Pancreas (tissue), 10 donors: ENCODE measurements at places on chromosomes 7 and 10. TPM values are rescaled to one million over a fixed set of nuclear protein-coding genes. Genes with fewer than 3 reads are reported as not detected.

The CDC123 gene
- 23.7 TPM for polyA plus RNA-seq

The TMEM130 gene
- 0.95 TPM for polyA plus RNA-seq

DNA sequence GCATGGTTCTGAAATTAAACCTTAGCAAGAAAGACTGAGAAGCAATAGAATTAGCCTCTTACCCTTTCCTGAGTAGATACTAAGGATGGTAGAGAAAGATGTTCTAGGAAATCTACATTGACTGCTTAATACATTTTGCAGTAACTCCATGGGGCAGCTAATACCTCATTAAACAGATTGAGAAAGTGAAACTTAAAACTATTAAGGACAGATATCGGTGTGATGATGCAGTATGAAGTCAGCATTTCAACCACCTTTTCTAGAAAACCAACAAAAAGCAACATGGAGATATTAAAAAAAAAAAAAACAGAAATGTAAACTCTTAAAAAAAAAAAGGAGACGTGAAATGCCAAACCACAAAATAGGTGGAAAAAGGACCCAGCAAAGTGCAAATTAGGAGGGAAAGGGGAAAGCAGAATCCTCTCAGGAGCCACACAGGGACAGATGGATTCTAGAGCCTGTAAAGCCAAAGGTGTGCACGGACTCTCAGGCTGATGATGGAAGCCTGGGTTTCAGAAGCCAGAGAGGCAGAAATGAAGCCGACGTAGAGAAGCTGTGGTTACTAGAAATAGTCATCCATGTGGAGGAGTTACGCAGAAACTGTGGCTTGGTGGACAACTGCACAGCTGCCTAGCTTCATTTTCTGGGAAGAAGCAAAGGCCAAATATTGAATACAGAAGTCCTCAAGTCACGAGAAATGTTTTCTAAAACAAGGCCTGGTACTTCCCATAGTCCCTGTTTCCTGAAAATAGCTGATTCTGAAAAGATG lies 38.1 kb upstream of the GPR141 start:
- H3K4me1 ChIP-seq: no peaks in the 10 kb centered on the region
- no peak overlapping the region for H3K27ac ChIP-seq
- no peak overlapping the region for H3K4me3 ChIP-seq
- no peaks in the 10 kb centered on the region for H3K27me3 ChIP-seq
- H3K36me3 ChIP-seq: no peaks in the 10 kb centered on the region

- H3K4me3 ChIP-seq: no peak overlapping the region
- H3K4me1 ChIP-seq: no peaks in the 10 kb centered on the region
- H3K36me3 ChIP-seq: no peaks in the 10 kb centered on the region
- no peaks in the 10 kb centered on the region for H3K27me3 ChIP-seq
- no peak overlapping the region for H3K27ac ChIP-seq
- DNase-seq: no peak
These were observed 58.9 kb downstream of the SH2D4B start for GRCh38 chr10:80596391-80597257.

- H3K4me3 ChIP-seq: no peak overlapping the region
- H3K4me1 ChIP-seq: no peaks in the 10 kb centered on the region
- peak; percentile 56 for DNase-seq
These were observed 11.1 kb upstream of the INA start for GRCh38 chr10:103265717-103266329.

DNA sequence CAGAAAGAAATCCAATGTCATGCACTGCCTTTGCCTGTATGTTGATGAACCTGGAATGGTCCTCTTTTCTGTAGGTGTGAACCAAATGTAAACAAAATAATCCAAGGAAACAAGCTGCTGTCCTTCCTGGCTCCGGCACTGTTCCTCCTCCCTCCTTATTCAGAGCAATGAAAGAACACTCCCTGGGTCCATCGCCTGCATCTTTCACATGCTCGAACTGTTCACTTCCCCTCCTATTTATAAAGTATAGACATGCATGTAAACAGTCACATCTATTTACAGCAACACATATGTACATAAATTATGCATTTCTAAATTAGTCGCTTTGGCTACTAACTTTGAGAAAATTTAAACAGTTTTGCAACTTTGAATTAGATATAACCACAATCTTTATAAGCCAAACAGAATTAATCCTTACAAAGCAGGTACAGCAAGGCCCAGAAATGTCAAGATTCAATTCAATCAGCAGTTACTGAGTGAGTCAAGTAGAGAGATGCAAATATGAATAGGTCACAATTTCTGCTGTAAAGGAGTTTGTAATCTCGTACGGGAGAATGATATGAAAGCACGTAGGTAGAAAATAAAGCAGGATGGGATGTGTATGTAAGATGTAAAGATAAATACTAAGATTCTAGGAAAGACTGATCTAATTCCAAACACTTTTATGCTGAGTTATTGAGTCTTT lies 162.6 kb downstream of the PIP4K2A start:
- no peaks in the 10 kb centered on the region for H3K27me3 ChIP-seq
- H3K36me3 ChIP-seq: no peaks in the 10 kb centered on the region
- DNase-seq: no peak
- no peaks in the 10 kb centered on the region for H3K4me1 ChIP-seq
- H3K27ac ChIP-seq: no peak overlapping the region

DNA sequence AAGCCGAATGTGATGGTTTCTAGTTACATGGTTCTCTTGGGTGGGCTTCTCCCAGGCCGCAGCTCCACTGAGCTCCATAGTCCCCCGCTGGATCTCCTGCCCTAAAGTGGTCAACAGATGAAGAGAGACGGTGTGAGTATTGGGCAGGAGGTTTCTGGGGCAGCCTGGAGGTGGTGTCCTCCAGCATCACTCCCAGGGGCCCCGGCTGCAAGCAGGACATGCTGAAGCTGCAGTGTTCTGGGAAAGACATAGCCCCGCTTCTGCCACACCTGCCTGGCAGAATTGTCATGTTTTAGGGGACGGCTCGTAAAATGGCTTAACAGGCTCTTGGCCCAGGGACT lies 40.4 kb downstream of the CALML3 start:
- H3K4me1 ChIP-seq: no peaks in the 10 kb centered on the region
- no peaks in the 10 kb centered on the region for H3K27me3 ChIP-seq
- no peaks in the 10 kb centered on the region for H3K36me3 ChIP-seq
- no peak overlapping the region for H3K27ac ChIP-seq

GRCh38 chr7:44221231-44221791 lies 20.5 kb downstream of the YKT6 start:
- H3K4me3 ChIP-seq: no peak overlapping the region
- no peaks in the 10 kb centered on the region for H3K36me3 ChIP-seq
- H3K27me3 ChIP-seq: no peaks in the 10 kb centered on the region
- H3K27ac ChIP-seq: no peak overlapping the region
- H3K4me1 ChIP-seq: peaks cover 8% of the 10 kb centered on the region

The ZNF488 gene
- not detected for polyA plus RNA-seq

The NEBL gene
- 8.8 TPM for polyA plus RNA-seq

GRCh38 chr10:112359606-112360307 lies 14.2 kb upstream of the ACSL5 start:
- H3K27me3 ChIP-seq: no peaks in the 10 kb centered on the region
- no peaks in the 10 kb centered on the region for H3K4me1 ChIP-seq
- DNase-seq: no peak
- no peak overlapping the region for H3K4me3 ChIP-seq
